ENCODE measurements at places on chromosomes 5 and 9.

GRCh38 chr9:116243708-116244107, 90.1 kb downstream of the PAPPA start:
- DNase-seq: no peak

- DNase-seq: peak; percentile 98
Measured at GRCh38 chr9:116870566-116870965, 183.5 kb downstream of the TRIM32 start.

- no peak for DNase-seq
Measured at GRCh38 chr9:129280236-129280622, 102.2 kb upstream of the IER5L start.

DNA sequence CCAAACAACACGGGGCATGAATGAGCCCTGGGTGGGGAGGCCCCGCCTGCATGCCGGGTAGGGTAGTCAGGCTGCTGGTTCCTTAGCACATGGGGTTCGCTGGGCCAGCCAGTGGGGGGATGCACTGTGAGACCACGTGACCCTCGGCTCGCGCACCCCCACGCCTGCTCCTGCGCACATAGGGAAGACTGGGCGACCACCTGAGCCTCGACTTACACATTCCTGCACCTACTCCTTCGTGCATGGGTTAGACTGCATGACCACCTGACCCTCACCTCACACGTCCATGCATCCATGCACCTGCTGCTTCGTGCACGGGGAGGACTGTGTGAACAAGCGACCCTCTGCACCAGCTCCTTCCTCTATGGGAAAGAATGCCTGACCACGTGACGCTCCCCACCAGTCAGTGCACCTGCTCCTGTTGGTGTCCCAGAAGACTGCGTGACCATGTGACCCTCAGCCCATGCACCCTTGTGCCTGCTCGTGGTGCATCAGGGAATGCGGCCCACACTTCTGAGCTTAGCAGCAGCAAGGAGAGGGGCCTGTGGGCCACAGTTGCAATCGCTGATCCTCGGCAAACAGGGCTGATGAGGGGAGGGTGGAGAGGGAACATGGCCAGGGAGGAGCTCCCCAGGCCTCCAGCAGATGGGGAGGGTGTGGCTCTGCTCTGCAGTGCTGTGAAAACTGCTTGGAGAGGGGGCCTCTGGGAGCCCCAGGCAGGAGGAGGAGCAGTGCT, 18.1 kb downstream of the LPCAT1 start:
- DNase-seq: no peak

- no peak for DNase-seq
Measured at GRCh38 chr5:145689235-145689634, 145.9 kb downstream of the PRELID2 start.

DNA sequence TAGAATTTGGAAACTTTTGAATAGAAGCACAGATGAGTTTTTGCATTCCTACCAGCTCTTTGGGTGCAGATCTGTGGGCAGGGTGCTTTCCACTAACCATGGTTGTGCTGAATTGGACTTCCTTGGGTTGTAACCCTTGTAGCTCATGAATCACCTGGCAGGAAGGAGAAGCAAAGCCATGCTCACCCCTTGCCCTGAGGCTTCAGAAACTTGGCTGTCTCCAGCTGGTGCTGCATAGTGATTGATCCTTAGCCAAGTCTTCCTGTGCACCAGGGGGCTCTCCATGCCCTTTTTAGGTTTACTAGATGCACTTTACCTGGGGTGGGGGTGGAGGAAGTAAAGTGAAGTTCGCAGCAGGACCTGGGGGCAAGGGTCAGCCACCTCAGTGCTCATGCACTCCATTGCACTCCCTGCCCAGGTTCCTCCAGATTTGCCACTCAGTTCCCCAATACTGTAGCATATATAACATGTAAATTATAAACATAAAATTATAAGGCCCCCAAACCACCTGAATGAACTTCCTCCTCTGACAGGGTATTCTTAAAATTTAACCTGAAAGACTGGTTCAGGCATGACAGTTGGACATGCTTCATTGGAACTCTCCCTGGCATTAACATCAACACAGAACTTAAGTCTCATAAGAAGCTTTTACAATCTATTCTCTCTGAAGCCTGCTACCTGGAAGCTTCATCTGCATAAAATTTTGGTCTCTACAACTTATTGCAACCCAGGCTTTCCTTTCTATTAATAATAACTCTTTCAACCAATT, 25.8 kb upstream of the IFNA14 start:
- no peak for DNase-seq

- DNase-seq: no peak
Measured at GRCh38 chr9:31347082-31347617, 1037.3 kb upstream of the ACO1 start.

GRCh38 chr5:115033861-115034260, 135.8 kb downstream of the TRIM36 start:
- DNase-seq: no peak

GRCh38 chr5:172832383-172833315, 1.4 kb upstream of the ERGIC1 start:
- no peak for DNase-seq

GRCh38 chr9:96128880-96129279, 173.1 kb downstream of the HSD17B3 start:
- no peak for DNase-seq

DNA sequence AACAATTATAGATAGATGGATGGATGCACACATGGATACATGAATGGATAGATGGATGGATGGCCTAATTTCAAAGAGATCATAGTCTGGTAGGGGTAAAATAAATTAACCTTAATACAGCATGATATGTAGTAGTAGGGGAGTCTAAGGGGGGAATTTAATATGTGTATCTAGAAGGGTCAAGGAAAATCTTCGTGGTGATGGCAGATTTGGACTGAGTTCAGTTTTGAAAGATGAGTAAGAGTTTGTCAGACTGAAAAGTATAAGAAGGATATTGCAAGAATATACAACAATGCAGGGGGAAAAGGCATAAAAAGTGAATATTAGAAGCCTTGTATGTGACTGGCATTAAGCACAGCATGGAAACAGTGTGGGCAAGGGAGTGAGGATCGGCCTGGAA, 98.7 kb downstream of the ZNF462 start:
- DNase-seq: no peak

- no peak for DNase-seq
Measured at GRCh38 chr5:91288118-91288916, 94.8 kb downstream of the ARRDC3 start.

GRCh38 chr9:122261469-122261881, 3.2 kb downstream of the RBM18 start:
- DNase-seq: peak; percentile 58

DNA sequence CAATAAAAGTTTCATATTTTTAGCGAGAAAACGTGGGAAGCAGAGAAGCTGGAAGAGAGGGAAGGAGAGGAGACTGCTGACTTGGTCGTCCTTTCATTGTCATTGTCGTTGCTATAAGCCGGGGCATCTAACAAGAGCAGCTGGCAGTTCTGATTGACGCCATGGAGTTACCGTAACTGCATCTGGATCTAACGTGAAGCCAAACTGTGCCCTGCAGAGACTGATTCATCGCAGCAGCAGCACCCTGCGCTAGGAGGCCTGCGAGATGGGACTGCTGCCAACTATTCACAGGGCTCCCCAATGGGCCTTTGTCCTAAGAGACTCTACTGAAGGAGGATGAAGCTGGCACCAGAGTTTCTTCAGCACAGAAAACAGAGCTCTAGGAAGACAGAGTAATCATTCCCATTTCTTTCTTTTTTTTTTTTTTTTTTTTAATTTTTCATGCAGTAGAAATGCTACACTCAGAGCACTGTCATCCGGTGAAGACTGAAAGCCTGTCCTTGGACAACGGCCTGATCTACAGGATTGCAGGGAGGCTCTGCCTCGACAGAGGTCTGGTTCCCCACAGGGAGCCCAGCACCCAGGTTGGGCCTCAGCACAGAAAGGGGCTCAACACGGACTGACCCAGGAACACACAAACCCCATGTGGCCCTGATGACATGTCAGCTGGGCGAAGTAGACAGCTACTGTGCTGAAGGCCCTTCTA, 47.8 kb downstream of the RETREG1 start:
- no peak for DNase-seq

- DNase-seq: peak; percentile 45
Measured at GRCh38 chr5:135139381-135140134, 105.5 kb upstream of the PITX1 start.

GRCh38 chr5:66285343-66285922, 141.3 kb downstream of the SREK1 start:
- no peak for DNase-seq

DNA sequence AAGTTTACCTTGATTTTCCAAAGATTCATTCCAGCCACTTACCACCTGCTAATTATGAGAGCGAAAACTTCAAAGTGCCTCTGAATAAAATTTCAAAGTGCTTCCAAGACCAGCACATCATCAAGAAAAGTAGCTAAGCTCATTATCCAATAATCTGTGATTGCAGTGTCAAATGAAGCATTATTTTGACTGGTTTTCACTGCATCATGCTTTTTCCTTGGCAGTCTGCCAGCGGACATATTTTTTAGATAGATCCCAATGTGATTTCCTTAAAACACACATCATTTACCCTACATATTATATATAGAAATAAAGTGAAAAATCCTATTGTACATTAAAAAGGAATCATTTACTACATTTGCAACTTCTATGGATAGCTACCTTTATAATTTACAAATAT, 508.6 kb upstream of the FAM174A start:
- DNase-seq: no peak

GRCh38 chr5:113771483-113771882, 258.0 kb downstream of the YTHDC2 start:
- DNase-seq: peak; percentile 14

- DNase-seq: no peak
Measured at GRCh38 chr5:78490709-78491485, 130.5 kb downstream of the SCAMP1 start.

- no peak for DNase-seq
Measured at GRCh38 chr5:173243831-173244305, 8.9 kb upstream of the NKX2-5 start.
